H9 (cell line): ENCODE measurements at places on chromosomes 12 and 14. TPM values are rescaled to one million over a fixed set of nuclear protein-coding genes. Genes with fewer than 3 reads are reported as not detected.

GRCh38 chr12:5343711-5344110 is 88.2 kb upstream of the NTF3 start:
- no peak overlapping the region for H3K4me3 ChIP-seq
- no peaks in the 10 kb centered on the region for H3K4me1 ChIP-seq

DNA sequence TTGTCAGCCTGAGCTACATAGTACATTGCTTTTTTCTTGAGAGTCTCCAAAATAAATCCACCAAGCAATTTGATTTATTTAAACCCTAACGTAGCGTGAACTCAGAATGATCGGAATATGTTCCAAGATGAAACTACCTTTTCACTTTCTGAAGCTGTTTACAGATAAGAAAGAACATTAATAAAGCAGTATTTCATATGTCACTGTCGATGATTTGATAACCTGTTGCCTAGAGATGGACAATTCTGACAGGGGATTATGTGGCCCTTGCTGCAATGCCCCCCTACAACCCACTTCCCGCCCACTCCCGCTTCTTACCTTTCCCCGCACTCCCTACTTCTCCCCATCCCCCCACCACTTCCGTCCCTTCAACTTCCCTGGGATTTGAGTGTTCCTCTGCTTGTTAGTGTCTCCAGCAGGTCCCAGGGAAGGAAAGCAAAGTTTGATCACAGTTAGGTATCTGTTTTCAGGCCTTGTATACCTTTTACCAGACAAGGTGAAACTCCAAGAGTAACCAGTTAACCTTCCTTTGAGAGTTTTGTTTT is 229.2 kb upstream of the HMGA2 start:
- H3K4me1 ChIP-seq: peaks cover 6% of the 10 kb centered on the region; the same call in 1 of the 2 replicates
- peak; percentile 47 for DNase-seq
- no peaks in the 10 kb centered on the region for H3K27me3 ChIP-seq
- H3K4me3 ChIP-seq: peak overlapping the region; percentile 23; the same call in 1 of the 3 replicates

DNA sequence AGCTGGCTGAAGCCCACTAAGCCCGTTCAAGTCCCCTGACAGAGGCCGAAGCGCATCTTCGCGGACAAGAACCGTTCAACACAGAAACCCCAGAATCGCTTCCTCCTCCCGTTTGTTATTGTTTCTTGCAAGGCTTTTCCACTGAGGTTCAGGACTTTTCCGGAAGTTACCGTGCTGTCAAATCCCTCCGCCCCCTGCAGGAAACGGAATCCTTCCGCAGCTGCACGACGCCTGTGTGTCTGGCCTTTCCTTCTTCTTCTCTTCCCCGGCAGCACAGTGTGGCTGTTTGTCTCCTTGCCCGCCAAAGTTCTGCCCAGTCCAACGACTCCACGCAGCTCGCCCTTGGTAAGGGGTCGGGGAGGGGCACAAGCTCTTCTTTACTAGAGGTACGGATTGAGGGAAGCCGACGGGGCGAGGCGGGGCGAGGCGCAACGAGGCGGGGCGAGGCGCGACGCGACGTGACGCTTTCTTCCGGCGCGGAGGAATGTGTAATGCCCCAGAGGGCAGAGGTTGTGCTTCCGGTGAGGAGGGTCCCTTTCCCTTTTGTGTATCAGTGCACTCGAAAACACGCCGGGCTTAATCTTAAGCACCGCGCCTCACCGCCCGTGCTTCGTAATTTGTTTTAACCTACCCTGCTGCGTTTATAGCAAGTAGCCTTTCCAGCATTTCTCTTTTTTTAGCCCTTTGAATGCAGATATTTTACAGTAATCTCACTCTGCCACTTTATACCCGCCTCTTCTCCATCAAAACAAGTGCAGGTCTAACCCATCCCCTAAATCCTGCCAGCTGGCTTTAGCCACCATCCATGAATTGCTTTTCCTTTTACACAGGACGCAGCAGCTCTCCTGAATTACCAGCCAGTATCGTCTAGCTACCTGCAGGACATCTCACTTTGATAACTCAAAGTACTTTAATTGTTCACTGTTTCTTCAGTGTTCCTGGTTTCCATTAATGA is at the start of gene KDM5A:
Gene KDM5A, minus strand, starts transcription at position 179 of the 955 bp plus-strand sequence. CDS start 229 bp downstream, outside the sequence.
- no peaks in the 10 kb centered on the region for H3K4me1 ChIP-seq
- peak within 1 kb of the TSS; percentile 93 for H3K4me3 ChIP-seq
- peaks cover 15% of the 10 kb centered on the region for H3K36me3 ChIP-seq
- no peaks in the 10 kb centered on the region for H3K27me3 ChIP-seq
- peak; percentile 97 for DNase-seq

DNA sequence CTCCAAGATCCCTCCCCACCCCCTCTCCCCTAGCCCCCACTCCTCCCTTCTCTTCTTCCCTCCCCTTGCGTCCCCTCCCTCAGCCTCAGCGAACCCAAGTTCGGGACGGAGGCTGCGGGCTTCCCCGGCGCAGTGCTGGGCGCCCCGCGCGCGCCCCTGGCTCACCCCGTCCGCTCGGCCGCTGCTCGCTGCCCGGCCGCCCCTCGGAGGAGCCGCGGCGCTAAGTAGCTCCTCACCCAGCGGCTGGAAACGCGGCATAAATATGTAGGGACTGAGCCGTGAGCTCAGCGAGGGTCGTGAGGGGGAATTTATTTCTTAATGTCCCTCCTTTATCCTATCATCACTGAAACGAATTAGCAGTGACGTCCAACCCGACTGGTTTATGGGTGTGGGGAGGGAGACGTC is at the start of gene NOS1:
Gene NOS1, minus strand, starts transcription at position 280 of the 405 bp plus-strand sequence. CDS start 30,557 bp downstream, outside the sequence.
- no peaks in the 10 kb centered on the region for H3K4me1 ChIP-seq
- H3K4me3 ChIP-seq: peak within 1 kb of the TSS; percentile 90
- no peak for DNase-seq
- H3K27ac ChIP-seq: no peak within 1 kb of the TSS
- H3K27me3 ChIP-seq: peaks cover 30% of the 10 kb centered on the region; the same call in 1 of the 2 replicates
- H3K36me3 ChIP-seq: no peaks in the 10 kb centered on the region

GRCh38 chr14:30995689-30996088 is 29.8 kb upstream of the AP4S1 start:
- H3K27ac ChIP-seq: no peak overlapping the region
- DNase-seq: no peak
- H3K4me1 ChIP-seq: peaks cover 7% of the 10 kb centered on the region
- H3K4me3 ChIP-seq: no peak overlapping the region
- H3K27me3 ChIP-seq: no peaks in the 10 kb centered on the region

GRCh38 chr14:88010331-88010730 is 5.4 kb downstream of the GPR65 start:
- H3K36me3 ChIP-seq: no peaks in the 10 kb centered on the region
- DNase-seq: no peak
- H3K4me3 ChIP-seq: no peak overlapping the region
- no peak overlapping the region for H3K27ac ChIP-seq
- H3K27me3 ChIP-seq: no peaks in the 10 kb centered on the region

- no peaks in the 10 kb centered on the region for H3K36me3 ChIP-seq
- H3K27ac ChIP-seq: no peak overlapping the region
- no peak overlapping the region for H3K4me3 ChIP-seq
- no peaks in the 10 kb centered on the region for H3K27me3 ChIP-seq
- H3K4me1 ChIP-seq: peaks cover 2% of the 10 kb centered on the region; the same call in 1 of the 2 replicates
Observed at GRCh38 chr12:2372735-2373134, 319.9 kb downstream of the CACNA1C start.

The ZFHX2 gene
- 19.2 and 19.4 TPM in 2 replicates for total RNA-seq

DNA sequence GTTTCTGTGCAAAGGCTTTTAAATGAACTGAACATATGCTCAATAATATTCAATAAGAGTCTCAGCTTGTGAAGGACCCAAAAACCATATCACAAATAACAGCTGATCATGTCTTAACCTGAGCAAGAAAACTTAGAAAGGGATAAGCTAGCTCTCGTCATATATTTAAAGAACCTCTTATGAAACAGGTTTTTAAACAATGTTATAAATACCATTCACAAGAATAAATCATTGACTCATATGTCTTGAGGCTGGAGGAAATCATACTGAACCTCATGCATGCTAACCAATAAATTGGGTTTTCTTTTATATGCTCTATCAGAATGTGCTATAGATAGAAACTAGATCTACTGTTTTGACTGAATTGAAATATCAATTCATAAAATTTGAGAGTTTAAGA is 426.9 kb downstream of the NOVA1 start:
- H3K36me3 ChIP-seq: no peaks in the 10 kb centered on the region
- DNase-seq: no peak
- no peaks in the 10 kb centered on the region for H3K27me3 ChIP-seq
- no peak overlapping the region for H3K27ac ChIP-seq

GRCh38 chr12:92971859-92972524 is 42.9 kb upstream of the EEA1 start:
- H3K4me1 ChIP-seq: no peaks in the 10 kb centered on the region
- H3K4me3 ChIP-seq: no peak overlapping the region
- peaks cover 5% of the 10 kb centered on the region for H3K36me3 ChIP-seq
- H3K27ac ChIP-seq: no peak overlapping the region
- no peaks in the 10 kb centered on the region for H3K27me3 ChIP-seq

GRCh38 chr12:131854861-131855476 is 26.8 kb downstream of the MMP17 start:
- no peaks in the 10 kb centered on the region for H3K36me3 ChIP-seq
- no peak overlapping the region for H3K27ac ChIP-seq
- H3K4me3 ChIP-seq: no peak overlapping the region
- no peaks in the 10 kb centered on the region for H3K4me1 ChIP-seq
- no peak for DNase-seq
- no peaks in the 10 kb centered on the region for H3K27me3 ChIP-seq

The SLC38A4 gene
- total RNA-seq: 0.96 and 1.1 TPM in 2 replicates

The SLC6A13 gene
- total RNA-seq: not detected in 2 replicates

GRCh38 chr14:102616318-102616717 is 23.9 kb downstream of the RCOR1 start:
- no peaks in the 10 kb centered on the region for H3K27me3 ChIP-seq
- H3K27ac ChIP-seq: no peak overlapping the region
- H3K4me3 ChIP-seq: no peak overlapping the region

The GLIPR1L1 gene
- total RNA-seq: 1.9 and 3.2 TPM in 2 replicates

- no peak overlapping the region for H3K27ac ChIP-seq
- no peaks in the 10 kb centered on the region for H3K27me3 ChIP-seq
- H3K4me3 ChIP-seq: no peak overlapping the region
- peak; percentile 75 for DNase-seq
Observed at GRCh38 chr14:23494223-23494622, 24.7 kb downstream of the NGDN start.

The DPF3 gene
- total RNA-seq: not detected in 2 replicates

The ALDH2 gene
- 44.0 and 50.1 TPM in 2 replicates for total RNA-seq

GRCh38 chr12:122411537-122411936 is 10.9 kb downstream of the CLIP1 start:
- no peak overlapping the region for H3K4me3 ChIP-seq
- H3K27ac ChIP-seq: no peak overlapping the region
- H3K27me3 ChIP-seq: no peaks in the 10 kb centered on the region
- no peaks in the 10 kb centered on the region for H3K36me3 ChIP-seq
- DNase-seq: no peak

The WSCD2 gene
- total RNA-seq: 0.92 and 1.2 TPM in 2 replicates

DNA sequence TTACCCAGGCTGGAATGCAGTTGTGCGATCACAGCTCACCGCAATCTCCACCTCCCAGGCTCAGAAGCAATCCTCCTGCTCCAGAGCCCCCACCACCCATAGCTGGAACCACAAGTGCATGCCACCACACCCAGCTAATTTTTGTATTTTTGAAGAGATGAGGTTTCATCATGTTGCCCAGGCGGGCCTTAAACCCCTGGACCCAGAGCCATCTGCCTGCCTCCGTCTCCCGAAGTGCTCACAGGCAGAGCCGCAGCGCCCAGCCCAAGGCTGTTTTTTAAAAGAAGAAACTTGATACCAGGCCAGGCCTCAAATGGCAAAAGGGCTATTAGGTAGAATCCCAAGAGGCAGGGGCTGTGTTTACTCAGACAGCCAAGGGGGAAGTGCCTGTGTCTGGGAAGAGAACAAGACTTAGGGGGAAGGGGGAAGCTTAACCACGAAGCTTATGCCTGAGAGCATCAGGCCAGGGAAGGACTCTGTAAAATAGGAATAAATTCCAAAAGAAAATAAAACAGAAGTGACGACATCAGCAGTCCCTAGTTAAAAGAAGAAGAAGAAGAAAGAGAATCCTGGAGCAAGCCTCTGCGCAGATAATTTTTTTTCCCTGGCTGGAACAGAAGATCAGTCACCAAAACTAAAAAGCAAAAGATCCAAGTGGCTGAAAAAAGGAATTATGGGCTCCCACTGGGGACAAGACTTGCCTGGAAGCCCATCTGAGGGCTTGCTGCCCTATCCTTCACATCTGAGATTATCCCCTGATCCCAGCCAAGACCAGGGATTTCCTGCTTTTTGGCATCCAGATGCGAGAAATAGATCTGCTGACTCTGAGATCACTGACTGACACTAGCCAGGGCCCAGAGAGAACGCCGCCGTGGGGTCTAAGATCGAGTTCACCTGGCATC is 170.5 kb downstream of the NDUFA12 start:
- H3K36me3 ChIP-seq: peaks cover 4% of the 10 kb centered on the region; the same call in 2 of the 3 replicates
- no peak overlapping the region for H3K27ac ChIP-seq
- DNase-seq: peak; percentile 76
- H3K4me1 ChIP-seq: no peaks in the 10 kb centered on the region
- H3K27me3 ChIP-seq: no peaks in the 10 kb centered on the region

DNA sequence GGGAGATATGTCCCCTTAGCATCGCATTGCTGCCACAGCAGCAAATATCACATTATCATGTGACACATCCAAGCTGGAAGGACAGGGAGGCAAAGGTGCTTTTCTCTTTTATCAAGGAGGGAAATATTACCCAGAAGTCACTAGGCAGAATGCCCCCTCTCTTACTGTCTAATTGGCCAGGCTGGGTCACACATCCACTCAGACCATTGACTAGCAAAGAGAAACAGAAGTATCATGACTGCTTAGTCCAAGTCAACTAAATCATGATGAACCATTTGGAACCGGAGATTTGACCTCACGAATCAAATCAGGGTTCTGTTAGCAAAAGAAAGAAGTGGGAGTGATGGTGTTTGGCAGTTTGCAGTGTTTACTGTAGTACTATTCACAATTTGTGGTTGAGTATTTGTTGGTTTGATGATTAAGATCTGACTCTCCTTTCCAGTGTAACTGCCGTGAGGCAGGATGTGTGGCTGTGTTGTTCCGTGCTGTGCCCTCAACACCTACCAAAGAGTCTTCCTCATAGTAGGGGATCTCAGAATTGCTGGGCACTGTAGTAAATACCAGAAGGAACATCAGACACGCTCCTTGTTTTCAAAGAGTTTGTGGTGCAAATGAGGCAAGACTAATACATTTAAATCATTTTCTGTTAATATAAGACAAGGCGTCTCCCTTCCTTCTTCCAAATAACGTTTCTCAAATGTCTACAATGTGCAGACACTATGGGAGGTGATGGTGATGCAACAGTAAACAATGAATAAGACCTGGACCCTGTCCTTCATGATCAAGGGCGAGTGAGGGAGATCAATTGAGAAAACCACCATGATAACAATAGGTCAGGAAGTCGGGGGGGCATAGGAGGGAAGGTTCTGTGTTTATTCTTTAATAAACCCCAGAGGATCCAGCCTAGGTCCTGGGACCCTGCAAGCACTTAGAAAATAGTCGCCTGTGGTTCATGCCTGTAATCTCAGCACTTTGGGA is 194.4 kb upstream of the CRY1 start:
- no peaks in the 10 kb centered on the region for H3K36me3 ChIP-seq
- H3K4me3 ChIP-seq: no peak overlapping the region
- no peaks in the 10 kb centered on the region for H3K4me1 ChIP-seq
- DNase-seq: no peak
- H3K27ac ChIP-seq: no peak overlapping the region

DNA sequence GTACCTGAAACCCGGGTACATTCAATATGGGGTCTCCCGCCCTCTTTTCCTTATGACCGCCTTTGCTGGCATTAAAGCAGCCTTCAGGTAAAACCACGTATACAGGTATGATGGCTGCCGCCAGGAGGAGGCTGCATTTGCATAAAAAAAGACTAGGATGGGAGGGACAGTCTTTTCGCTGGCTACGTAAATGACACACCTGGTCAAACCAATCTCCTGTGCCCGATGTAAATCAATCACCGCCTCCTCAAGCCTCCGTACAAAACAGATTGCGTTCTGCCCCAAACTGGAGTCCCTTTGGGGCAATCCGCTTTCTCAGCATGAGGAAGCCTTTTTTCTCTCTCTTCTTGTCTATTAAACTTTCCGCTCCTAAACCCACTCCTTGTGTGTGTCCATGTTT is 8.1 kb upstream of the ALDH1L2 start:
- no peaks in the 10 kb centered on the region for H3K27me3 ChIP-seq
- DNase-seq: peak; percentile 97
- peaks cover 14% of the 10 kb centered on the region; the same call in 1 of the 2 replicates for H3K4me1 ChIP-seq
- peak overlapping the region; percentile 68 for H3K4me3 ChIP-seq
- H3K27ac ChIP-seq: peak overlapping the region; percentile 96
